Kidney glomerular epithelial cell (primary cell): ENCODE measurements at places on chromosomes 6 and 20.

DNA sequence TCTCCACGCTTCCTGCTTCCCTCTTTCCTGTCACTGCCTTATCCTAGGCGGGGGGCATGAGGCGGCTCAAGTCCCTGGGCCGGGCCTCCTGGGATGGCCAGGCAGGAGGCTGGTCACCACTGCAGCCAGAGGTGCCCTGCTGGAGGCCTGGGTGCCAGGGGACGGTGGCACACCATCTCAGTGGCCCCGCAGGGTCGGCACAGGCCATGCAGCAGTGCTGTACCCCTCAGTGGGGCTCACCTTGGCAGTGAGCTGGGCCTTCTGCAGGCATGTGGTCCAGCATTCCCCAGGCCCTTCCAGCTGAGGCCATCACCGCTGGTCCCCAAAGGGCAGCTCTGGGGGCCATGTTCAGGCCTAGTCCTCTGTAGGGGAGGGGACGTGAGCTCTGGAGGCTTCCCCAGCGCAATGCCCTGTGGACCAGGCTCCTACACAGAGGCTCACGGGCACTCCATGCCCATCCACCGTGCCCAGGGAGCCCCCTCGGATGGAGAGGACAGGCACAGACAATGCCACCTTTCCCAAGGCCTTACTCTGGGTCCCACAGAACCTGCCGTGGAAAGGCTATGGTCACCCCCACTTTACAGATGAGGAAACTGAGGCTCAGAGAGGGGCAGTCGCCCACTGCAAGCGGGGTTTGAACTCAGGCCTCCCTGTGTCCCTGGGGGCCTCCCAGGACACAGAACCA is 123.8 kb downstream of the TAF4 start:
- no peak for DNase-seq

- no peak for DNase-seq
Observed at GRCh38 chr6:38020593-38020992, 201.1 kb downstream of the ZFAND3 start.

- no peak for DNase-seq
Observed at GRCh38 chr6:170471491-170471890, 81.6 kb downstream of the PSMB1 start.

DNA sequence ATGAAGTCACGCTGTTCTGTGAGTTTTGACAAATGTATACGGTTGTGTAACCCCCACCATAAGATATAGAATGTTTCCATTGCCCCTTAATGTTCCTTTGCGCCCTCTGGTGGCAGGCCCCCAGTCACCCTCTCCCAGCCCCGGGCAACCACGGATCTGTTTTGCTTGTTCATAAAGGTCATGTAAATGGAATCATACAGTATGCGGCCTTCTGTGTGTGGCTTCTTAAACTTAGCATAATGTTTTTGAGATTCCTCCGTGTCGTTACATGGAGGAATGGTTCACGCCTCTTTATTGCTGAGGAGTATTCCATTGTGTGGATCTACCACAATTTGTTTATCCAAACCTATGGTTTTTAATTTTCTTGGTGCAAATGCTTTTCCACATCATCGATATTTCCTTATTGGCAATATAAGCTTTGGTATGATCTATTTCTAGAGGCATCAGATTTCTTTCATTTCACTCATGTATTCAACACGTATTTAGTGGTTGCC is 28.4 kb downstream of the LYRM2 start:
- DNase-seq = no peak
